ENCODE measurements at places on chromosomes 11 and 22. TPM values are rescaled to one million over a fixed set of nuclear protein-coding genes. Genes with fewer than 3 reads are reported as not detected.

DNA sequence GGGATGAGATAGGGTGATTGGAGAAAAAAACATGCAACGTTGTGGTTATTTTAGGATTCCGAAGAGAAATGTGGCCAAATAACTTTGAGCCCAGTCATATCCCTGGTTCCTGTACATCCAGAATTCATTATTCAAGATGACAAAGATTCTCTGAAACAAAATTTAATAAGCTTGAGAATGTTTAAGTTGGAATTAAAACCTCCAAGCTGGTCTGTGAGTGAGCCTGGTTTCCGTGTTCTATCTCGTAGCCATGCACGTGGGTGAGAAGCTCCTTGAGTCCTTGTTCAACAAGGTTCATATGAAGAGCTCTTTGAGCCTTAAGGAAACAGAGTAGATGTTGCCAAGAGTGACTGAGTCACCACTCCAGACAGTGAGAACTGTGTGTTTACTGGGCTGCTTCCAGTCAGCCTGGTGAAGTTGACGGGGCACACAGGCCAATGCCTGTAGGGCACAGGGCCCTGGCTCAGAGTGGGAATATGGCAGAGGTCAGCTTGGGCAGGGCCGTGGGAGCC lies 206.5 kb downstream of the NAV2 start:
- DNase-seq = no peak

DNA sequence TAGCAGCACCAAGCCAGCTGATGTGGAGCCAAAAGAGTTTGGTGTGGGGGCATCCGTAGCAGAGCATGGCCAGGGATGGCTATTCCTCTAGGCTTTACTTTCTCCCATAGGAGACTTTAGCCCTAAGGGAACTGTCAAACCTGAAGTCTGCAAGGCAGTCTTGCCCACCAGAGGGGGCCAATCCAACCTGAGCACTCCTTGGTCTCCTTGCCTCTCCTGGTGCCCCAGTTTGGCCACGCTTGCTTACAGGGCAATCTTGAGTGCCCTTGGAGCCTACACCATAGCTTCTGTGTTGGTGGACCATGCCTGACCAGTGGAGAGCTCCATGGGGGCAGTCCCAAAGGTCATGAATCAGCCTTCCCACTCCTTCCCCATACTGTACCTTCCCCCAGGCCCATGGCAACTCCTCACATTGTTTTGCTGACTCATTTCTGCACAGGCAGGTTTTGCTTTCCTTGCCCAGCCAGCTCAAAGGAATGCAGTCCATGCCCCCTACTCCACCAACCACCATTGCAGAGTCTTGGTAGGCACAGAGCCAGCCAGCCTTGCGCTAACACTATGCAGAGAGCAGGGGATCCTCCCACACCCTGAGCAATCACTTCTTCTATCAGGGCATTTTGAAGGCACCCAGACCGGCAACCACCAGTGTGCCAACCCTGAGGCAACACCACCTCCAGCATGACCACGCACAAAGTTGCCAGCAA lies 1421.2 kb upstream of the RAG2 start:
- DNase-seq = no peak

GRCh38 chr11:134749040-134749839 lies 337.2 kb upstream of the B3GAT1 start:
- no peak for DNase-seq

- no peak for DNase-seq
Observed at GRCh38 chr11:100353083-100353482, 334.0 kb upstream of the ARHGAP42 start.

DNA sequence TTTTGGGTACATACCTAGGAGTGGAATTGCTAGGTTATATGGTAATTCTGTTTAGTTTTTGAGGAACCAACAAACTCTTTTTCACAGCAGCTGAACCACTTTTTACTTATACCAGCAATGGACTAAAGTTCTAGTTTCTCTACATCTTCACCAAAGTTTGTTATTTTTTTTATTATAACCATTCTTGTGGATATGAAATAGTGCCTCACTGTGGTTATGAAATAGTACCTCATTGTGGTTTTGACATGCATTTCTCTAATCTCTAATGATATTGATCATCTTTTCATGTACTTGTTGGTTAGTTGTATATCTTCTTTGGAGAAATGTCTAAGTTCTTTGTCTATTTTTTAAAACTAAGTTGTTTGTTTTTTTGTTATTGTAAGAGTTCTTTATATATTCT lies 27.2 kb downstream of the STIM1 start:
- DNase-seq = no peak

DNA sequence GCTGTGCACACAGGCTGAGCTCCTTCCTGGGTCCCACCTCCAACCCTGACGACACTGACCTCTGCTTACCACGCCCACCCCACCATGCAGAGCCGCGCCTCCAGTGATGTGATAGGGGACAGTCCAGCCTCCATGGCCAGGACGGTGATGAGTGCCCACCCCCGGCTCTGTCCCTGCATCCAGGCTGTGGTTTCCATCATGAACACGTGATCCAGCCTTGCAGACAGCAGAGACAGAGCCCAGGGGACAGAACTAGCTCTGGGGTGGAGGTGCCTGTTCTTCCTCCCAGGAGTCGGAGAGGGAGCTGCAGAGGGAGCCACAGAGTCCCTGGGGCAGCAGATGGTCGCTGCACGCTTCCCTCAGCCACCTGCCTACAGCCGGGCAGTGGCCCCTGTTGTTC lies 42.6 kb upstream of the IGSF9B start:
- DNase-seq = no peak

DNA sequence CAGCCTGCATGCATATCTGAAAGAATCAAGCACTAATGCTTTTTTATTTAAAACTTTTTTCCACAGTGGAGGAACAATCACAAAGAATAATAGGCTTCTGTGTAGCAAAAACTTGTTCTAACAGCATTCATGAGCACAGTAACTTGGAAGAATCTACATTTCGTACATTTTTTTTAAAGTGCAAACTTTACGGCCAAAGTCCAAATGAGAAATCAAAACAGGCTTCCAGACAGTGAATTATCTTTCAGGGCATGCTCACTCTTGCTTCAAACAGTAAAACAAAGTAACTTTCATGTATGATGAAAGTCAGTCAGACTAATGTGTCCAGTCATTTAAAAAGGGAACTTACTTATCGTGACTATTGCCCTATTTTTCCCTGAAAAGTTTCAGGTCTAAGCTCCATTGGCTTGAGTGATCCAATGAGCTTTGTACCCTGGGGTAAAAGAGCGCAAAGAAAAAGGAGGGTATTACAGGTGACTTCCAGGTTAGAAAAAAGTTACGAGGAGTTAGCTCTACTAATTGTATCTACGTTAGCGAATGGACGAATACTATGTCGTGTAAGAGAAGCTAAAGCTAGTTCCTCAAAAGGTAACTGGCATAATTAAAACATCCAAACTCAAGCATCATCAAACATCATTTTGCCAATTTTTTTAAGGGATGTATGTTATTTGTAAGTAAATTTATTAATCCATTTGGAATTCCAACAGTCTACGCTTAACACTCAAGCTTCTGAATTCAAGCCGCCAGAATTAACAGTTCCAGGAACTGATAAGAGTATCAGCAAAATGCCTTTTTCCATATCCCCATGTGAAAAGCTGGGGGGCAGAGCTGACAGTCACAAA lies 1.7 kb downstream of the PICALM start:
- no peak for DNase-seq

- DNase-seq = no peak
Observed at GRCh38 chr11:75350743-75351540, 519 bp downstream of the ARRB1 start.

DNA sequence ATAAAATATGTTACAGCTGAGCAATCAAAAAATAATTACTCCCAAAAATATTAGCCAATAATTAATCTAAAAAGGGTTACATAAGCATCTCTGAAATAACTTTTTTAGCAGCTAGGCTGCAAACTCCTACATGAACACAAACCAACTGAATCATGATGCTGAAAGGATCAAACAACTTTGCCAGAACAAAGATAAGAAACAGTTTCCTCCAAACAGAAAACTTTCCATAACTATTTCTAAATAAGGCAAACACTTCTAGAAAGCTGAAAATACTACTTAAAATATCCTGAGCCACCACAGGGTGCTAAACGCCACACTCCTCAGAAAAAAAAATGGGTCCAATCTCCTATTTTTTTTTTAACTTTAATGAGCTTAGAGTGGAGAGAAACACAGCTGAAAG lies 68.6 kb upstream of the ARHGAP32 start:
- DNase-seq = no peak

DNA sequence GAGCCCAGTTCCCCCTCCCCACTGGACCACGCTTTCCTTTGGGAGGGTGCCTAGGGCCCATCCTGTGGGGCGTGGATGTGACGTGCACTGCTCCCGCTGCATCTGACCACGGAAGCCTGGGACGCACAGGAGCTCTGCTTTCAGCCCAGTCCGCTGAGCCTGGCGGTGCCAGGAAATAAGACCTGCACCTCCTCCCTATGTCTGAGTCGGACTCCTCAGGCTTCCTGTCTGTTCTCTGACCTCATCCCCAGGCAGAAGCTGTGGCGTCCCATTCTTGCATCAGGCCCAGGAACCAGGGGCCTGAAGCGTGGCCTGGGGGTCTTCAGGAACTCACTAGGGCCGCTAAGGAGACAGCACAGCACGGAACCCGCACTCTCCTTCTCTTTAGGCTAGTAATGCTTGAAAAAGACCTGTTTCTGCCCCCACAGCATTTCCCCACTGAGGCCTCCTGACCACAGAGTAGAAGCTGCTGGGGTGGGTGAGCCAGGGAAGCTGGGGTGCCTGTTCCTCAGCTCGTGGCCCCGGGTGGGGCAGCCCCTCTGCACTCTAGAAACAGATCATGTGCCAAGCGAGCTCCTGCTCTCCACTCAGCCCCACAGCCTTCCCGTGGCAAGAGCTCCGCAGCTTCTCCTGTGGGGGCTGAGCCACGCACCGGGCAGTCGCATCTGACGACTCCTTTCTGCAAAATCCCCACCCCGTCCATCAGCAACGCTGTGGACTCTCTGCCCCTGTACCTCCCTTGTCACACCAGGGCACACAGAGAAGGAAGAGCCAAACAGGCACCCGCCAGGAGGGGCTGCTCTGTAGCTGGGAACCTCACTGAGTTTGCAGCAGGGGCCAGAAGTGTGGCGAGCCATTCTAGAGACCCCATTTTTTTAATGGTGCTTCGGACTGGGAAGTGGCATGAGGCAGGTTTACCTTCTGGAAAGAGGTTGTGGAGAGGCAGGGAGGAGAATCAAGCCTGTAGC lies 22.6 kb downstream of the MOV10L1 start:
- DNase-seq = no peak

- DNase-seq = no peak
Observed at GRCh38 chr22:20545681-20546521, 38.5 kb downstream of the MED15 start.

DNA sequence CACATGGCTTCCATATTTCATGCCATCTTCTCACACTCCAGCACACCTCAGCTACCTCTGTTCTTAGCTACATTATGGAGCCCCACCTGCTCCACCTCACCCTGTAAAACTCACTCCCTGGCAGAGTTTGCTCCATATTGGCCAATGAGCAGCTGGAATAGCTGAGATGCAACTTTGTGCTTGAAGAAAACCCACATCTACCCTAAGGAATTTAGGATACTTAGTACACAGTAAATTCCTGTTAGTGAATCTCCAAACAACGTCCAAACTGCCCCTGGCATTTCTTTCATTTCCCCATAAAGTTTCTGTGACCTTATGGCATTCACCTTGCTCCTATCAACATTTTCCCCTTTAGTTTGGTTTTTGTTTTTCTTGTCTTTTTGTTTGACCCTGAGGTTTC lies 2.2 kb upstream of the VWCE start:
- no peak for DNase-seq

DNA sequence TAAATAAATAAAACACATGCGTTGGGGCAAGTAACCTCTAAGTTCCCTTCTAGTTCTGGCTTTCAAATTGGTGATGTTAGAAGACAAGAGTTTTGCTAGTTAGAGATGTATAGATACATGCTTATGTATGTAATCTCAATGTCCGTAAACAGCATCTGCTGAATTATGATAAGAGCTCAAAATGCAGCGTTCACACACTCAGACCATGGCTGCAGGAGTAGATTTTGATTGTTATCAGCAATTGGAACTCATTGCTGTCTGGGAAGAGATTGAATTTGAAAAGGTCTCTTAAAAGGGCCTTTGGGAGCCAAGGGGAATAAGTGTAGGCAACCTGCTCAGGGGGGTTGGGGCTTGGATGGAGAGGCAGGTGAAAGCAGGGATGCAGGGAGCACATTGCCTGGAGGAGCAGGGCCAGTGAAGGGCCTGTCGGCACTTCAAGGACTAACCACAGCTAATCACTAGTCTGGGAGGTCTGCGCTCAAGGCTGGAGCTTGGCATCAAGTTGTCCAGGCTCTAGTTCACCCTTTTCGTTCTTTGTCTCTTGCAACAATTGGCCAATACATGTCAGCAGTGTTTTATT lies 2.7 kb upstream of the RAG1 start:
- no peak for DNase-seq

DNA sequence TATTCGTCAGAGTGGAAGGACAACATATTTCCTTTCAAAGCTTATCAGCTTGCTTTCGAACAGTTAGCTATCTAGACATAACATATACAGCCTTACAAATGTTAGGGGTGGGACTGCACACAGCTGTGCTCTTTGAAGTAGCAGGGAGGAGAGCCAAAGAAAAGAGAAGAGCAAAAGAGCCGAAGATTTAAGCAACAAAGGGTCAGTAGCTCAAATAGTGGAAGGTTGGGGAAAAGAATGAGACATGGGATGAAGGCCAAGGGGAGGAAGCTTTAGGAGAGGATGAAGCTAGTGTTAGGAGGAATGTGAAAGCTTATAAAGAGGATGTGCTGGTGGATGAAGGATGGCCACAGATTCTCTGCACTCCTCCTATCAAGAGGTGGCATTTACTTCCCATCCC lies 31.8 kb upstream of the IGSF22 start:
- DNase-seq = no peak

DNA sequence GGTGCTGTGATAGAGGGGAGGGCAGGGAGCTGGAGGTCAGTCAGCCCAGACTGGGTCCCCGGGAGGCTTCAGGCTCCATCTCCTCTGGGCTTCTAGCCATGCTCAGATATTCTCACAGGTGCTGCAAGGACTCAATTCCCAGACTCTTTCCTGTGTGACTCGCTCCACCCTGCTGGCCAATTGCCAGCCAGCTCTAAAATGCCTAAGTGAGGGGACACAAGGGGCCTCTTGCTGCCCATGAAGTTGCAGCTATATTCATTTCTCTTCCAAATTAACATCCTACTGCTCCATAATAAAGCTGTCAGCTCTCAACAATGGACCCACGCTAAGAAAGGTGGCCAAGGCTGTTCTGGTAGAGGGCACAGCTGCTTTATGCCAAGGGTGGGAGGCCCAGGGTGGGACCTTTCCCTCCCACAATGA lies 101.5 kb downstream of the PLEKHA7 start:
- no peak for DNase-seq

DNA sequence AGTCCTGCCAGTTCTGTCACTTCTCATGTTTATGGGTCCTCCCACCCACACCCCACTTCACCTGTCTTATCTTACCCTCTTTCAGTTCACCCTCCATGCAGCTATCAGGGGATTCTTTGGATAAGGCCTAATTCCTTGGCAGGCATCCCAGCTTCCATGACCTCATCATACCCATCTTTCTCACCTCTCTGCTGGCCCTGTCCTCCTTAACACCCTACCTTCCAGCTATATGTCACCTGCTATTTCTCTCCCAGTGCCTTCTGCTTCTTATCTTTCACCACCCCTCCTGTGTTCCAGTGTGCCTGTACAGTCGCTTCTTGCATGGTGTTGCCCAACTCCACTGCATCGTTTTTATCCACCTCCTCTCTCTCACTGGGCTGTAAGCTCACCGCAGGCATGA lies 28.3 kb downstream of the SNU13 start:
- no peak for DNase-seq

The CHEK1 gene
- total RNA-seq = 1.7 TPM

The SYCE3 gene
- total RNA-seq = not detected

The UBQLN3 gene
- total RNA-seq = 1.1 TPM

The KRTAP5-9 gene
- total RNA-seq = 0.40 TPM

The RIMBP3C gene
- total RNA-seq = 0.36 TPM

The SLC22A12 gene
- total RNA-seq = not detected

The TMEM25 gene
- total RNA-seq = 20.9 TPM

The GAS2 gene
- 22.1 TPM for total RNA-seq
